ENCODE measurements at places on chromosomes 7 and 10. TPM values are rescaled to one million over a fixed set of nuclear protein-coding genes. Genes with fewer than 3 reads are reported as not detected.

Gene CALHM1
- not detected for total RNA-seq

Gene ABCC2
- total RNA-seq = 1.9 TPM

Gene LIPK
- not detected for total RNA-seq

Gene ENTPD7
- 16.5 TPM for total RNA-seq

Gene IFIT1
- total RNA-seq = 2.0 TPM

Gene MOGAT3
- total RNA-seq = not detected

Gene ZNF511
- total RNA-seq = 18.6 TPM

DNA sequence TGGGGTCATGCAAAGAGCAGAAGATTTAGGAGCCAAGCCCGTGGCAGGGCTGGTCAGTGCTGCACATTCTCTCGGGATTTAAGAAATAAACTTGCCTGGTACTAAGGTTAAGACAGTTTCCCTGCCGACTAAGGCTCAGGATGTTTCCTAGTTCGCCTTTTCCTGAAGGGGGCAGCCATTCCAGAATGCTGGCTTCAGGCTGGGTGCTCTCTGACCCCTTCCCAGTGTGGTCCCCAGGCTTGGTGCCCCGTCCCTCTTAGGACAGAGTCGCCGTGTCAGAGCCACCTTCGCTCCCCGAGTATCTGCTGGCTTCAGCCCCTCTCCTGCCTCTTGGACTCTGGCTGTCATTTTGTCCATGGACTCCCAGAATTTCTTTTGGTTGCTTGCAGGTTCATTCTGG, 117.2 kb downstream of the ELFN1 start:
- H3K4me3 ChIP-seq = no peak overlapping the region
- no peaks in the 10 kb centered on the region for H3K4me1 ChIP-seq
- no peak overlapping the region for H3K27ac ChIP-seq
- no peaks in the 10 kb centered on the region for H3K27me3 ChIP-seq
- DNase-seq = no peak
- H3K36me3 ChIP-seq = no peaks in the 10 kb centered on the region

DNA sequence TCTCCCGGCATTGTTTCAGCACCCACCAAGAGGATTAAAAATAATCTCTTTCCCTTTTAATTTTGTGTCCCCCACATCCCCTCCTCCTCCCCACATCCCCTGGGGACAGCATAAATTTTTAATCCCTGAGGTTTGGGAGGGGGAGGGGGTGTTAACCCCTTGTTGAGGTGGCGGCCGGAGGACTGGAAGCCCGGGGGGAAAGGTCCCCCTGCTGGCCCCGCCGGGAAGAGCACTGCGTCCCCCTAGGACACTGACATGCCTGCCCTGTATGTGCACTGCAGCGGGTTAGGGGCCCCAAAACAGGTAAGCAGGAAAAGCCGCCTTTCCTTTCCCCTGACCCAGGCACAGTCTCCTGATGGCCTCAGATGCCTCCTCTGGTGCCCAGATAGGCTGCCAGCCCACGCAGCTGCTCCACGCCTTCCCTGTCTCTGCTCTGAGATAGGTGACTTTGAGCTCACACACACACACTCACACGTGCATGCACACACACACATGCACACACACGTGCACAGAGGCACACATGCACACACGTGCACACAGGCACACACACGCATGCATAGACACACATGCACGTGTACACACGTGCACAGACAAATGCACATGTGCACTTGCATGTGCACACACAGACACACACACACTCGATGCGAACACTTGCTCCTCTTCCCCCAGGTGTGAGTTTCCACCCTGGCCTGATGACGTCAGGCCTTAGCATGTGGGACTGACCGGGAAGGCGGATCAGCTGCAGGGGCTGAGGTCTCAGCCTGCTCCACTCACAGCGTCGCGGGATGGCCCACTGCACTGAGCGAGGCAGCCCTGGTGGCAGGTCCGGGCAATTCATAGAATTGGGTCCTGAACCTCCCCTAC, 12.3 kb downstream of the CNPY1 start:
- H3K27ac ChIP-seq = no peak overlapping the region
- H3K4me3 ChIP-seq = peak overlapping the region; percentile 83
- DNase-seq = peak; percentile 75
- peaks cover 4% of the 10 kb centered on the region for H3K36me3 ChIP-seq
- peaks cover 14% of the 10 kb centered on the region for H3K4me1 ChIP-seq

GRCh38 chr7:47266799-47267198, 315.1 kb downstream of the TNS3 start:
- no peak for DNase-seq
- no peak overlapping the region for H3K27ac ChIP-seq
- H3K36me3 ChIP-seq = no peaks in the 10 kb centered on the region
- H3K4me3 ChIP-seq = no peak overlapping the region
- no peaks in the 10 kb centered on the region for H3K4me1 ChIP-seq

DNA sequence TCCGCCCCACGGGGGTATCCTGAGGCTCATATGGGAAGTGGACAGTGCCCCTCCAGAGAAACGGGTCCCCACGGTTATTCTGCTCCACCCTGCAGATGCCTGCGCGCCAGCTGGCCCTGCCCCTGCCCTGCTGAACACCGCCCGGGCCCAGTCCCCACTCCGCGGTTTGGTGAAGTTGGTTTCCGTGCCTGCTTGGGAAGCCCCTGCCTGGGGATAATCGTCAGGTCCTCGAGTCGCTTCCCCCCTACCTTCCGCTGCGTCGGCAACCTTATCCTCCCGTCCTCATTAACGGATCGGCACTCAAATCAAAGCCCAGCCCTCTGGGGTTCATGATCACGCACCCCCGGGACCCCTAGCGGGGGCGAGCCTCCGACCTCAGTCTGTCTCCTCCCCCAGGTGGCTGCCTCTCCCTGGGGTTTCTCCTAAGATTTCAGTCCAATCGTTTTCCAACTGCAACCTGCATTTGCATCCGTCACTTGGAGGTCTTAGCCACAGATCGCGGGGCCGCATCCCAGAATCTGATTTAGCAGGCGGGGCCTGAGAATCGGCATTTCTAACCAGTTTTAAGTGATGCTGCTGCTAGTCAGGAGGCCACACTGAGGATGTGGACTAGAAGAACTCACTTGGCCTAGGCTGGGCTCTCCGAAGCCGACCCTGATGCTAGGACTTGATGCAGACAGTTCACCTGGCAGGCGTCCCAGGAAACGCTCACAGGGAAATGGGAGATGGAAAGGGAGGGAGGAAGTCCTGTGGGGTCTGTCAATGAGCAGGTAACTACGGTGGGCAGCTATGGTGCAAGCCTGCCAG, 27.6 kb downstream of the WDR86 start:
- H3K4me3 ChIP-seq = peak overlapping the region; percentile 62
- peaks cover 32% of the 10 kb centered on the region for H3K36me3 ChIP-seq
- peaks cover 9% of the 10 kb centered on the region for H3K4me1 ChIP-seq
- no peak overlapping the region for H3K27ac ChIP-seq

GRCh38 chr10:46328853-46329689, 42.3 kb downstream of the ANTXRL start:
- no peak overlapping the region for H3K27ac ChIP-seq
- H3K4me3 ChIP-seq = no peak overlapping the region
- DNase-seq = no peak

GRCh38 chr10:65670087-65670486, 1255.7 kb upstream of the LRRTM3 start:
- no peak overlapping the region for H3K4me3 ChIP-seq
- H3K27me3 ChIP-seq = no peaks in the 10 kb centered on the region
- peaks cover 6% of the 10 kb centered on the region for H3K36me3 ChIP-seq
- no peak overlapping the region for H3K27ac ChIP-seq
- H3K4me1 ChIP-seq = peaks cover 3% of the 10 kb centered on the region

GRCh38 chr10:132905661-132906060, 36.7 kb downstream of the CFAP46 start:
- H3K36me3 ChIP-seq = peaks cover 6% of the 10 kb centered on the region
- H3K27ac ChIP-seq = no peak overlapping the region

DNA sequence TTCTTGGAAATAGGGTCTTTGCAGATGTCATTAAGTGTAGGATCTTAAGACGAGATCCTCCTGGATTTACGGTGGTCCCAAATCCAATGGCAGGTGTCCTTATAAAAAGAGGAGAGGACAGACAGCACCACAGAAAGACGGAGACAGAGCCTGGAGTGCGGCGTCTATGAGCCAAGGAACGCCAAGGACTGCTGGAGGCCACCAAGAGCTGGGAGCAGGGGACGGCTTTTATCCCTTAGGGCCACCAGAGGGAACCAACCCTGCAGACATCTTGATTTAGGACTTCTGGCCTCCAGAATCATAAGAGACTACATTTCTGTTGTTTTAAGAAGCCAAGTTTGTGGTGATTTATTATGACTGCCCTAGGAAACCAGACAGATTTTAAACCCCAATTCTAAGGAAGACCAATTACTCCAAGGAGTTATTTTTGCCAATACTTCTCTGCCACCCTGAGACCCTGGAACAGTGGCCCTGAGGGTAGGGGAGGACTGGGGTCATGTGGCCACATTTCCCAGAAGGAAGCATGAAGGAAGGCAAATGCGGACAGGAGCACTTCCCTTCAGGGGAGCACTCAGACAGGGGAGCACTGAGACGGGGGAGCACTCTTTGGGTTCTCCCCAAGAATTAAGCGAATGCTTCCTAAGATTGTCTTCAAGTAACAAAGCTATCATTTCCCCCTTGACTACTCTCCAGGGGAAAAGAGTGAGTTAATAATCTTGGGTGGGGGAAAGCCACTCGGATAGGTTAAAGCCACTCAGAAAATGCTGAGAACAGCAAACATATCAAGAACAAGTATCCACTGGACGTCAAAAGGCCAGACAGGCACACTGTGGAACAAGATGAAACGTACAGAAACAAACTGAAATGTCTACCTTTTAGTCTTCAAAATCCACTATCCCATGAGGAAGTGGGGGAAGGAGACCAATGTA, 67.5 kb downstream of the CHST15 start:
- peak overlapping the region; percentile 60 for H3K4me3 ChIP-seq
- peak; percentile 21 for DNase-seq
- peaks cover 53% of the 10 kb centered on the region for H3K36me3 ChIP-seq
- peaks cover 9% of the 10 kb centered on the region for H3K27me3 ChIP-seq

DNA sequence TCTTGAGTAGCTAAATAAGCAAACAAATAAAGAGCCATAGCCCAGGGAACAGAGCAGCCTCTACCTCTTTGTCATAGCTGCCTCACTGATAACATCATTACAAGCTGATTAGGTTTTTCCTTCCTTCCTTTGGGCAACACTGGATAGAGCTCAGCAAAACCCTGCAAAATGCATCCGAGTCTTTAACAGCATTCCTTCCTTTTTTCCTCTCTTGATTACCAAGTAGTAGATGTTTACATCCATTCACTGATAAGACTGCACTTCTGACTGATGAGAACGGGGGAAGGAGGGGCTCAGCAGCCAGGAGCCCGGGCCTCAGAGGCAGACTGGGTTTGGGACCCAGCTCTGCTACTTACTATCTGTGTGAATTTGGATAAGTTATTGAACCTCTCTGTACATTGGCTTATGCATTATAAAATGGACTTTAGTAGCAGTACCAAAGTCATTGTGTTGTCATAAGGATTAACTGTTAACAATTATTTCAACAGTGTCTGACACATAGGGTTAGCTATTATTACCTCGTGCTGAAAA, 214.2 kb downstream of the ANK3 start:
- no peak overlapping the region for H3K4me3 ChIP-seq
- peaks cover 19% of the 10 kb centered on the region for H3K4me1 ChIP-seq

DNA sequence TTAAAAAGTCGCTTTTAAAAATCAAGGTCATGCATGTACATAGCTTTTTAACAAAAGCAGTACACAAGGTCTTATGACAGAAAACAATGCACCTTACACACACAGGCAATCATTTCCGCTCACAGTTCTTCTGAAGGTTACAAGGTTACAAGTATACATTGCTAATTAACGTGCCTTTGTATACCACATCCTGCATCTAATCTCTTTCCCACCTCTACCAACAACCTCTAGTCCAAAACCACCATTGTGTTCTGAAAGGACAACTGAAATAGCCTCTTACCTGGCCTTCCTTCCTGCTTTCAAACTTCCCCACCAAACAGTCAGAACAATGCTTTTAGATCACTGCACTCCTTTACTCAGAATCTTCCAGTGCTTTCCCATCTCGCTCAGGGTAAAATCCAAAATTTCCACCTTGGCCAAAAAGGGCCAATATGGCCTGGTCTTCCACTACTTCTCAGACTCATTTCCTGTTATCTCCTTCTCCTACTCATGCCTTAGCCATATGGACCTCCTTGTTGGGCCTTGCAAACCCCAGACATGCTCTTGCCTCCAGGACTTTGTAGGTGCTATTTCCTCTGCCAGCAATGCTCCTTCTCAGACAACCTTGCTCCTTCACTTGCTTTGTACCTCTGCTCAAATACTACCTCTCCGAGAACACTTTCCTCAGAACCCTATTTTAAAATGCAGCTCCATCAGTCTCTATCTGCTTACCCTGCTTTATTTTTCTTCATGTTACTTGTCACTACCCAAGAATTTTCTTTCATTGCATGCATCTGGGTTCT, 205.4 kb downstream of the DNAJC1 start:
- H3K27ac ChIP-seq = peak overlapping the region; percentile 74
- no peak for DNase-seq
- H3K27me3 ChIP-seq = peaks cover 2% of the 10 kb centered on the region
- peak overlapping the region; percentile 42 for H3K4me3 ChIP-seq

DNA sequence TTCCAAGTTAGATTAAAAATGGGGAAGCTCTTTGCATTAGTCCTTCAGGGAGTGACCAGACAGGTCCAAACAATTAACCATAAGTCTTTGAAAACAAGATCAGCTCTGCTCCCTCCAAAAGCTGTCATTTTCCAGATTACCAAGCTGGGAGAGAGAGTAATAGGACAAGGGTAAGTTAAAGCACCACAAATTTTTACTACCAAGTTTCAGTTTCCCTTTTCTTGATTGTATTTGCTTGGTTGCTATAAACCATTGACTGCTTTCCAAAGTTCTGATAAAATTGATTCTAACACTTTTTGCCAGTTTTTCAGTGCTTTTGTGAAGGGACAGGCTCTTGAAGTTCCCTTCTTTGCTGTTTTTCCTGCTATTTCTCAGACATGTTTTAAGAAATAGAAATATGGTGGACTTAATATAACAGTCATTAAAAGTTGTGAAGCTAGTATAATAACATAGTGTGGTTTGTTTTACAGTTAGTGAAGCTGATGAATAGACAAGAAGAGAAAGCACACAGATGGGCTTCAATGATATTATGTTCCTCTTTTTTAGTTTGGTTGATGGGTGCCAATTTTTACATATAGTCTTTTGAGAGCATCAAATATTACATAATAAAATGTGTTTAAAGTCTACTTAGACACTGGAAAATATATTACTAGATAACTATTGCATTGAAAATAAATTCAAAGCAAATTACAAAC, 40.0 kb upstream of the ZNF365 start:
- no peak for DNase-seq
- H3K4me1 ChIP-seq = no peaks in the 10 kb centered on the region
- no peak overlapping the region for H3K4me3 ChIP-seq
- H3K27me3 ChIP-seq = peaks cover 3% of the 10 kb centered on the region
- H3K36me3 ChIP-seq = peaks cover 4% of the 10 kb centered on the region
- no peak overlapping the region for H3K27ac ChIP-seq

- peak; percentile 35 for DNase-seq
- H3K36me3 ChIP-seq = no peaks in the 10 kb centered on the region
- H3K27ac ChIP-seq = peak overlapping the region; percentile 94
- H3K4me1 ChIP-seq = peaks cover 46% of the 10 kb centered on the region
- H3K27me3 ChIP-seq = no peaks in the 10 kb centered on the region
Measured at GRCh38 chr7:140039066-140039465, 23.7 kb downstream of the PARP12 start.

Data from endothelial cell (in vitro differentiated cells).